ENCODE measurements at places on chromosomes 11 and 22.

GRCh38 chr11:68014157-68014946, 4.2 kb downstream of the ALDH3B1 start:
- ATAC-seq: no peak

DNA sequence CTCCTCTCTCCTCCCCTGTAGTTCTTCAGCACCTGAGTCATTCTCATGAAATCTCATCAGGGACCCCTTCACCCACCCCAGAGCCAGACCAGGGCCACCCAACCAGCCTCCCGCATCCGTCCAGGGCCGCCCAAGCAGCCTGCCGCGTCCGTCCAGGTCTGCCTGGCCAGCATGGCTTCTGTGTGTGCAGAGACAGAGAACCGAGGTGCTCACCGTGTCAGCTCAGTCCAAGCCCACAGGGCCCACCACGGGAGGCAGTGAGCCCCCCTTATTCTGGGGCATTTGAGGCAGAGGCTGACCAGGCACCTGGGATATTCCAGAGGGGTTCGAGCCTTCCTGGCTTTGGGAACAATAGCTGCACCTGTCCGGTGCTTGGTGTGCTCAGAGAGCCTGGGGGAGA, 1117.3 kb downstream of the BRD1 start:
- ATAC-seq: no peak

DNA sequence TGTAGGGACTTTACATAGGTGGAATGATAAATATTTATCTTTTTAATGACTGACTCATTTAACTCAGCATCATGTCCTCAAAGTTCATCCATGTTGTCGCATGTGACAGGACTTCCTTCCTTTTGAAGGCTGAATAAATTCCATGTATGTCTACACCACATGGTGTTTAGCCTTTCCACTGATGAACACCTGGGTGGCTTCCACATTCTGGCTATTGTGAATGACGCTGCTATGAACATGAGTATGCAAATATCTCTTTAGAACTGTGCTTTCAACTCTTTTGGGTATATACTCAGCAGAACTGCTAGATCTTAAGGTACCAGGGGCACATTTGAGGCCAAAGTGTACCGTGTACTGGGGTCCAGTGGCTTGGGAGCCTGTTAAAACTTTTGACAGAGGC, 24.1 kb downstream of the LARGE1 start:
- peak; percentile 70 for ATAC-seq

GRCh38 chr22:36881504-36882245, 20.9 kb downstream of the NCF4 start:
- no peak for ATAC-seq

DNA sequence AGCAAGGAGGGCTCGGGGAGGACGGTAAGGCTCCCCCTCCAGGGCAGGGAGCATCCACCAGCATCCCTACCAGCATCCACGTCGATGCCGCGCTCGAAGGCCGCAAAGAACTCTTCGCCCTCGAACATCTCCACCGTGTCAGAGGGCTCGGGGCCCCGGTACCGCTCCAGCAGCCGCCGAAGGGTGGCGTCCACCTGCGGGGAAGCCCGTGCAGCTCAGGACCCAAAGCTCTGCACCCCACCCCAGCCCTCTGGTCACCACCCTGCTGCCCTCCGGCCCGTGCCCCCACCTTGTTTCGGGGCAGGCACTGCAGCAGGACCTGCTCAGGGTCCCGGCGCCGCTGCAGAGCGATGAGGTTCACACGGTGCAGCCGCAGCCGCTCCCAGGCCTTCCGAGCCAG, 2.4 kb upstream of the SLC25A22 start:
- no peak for ATAC-seq

DNA sequence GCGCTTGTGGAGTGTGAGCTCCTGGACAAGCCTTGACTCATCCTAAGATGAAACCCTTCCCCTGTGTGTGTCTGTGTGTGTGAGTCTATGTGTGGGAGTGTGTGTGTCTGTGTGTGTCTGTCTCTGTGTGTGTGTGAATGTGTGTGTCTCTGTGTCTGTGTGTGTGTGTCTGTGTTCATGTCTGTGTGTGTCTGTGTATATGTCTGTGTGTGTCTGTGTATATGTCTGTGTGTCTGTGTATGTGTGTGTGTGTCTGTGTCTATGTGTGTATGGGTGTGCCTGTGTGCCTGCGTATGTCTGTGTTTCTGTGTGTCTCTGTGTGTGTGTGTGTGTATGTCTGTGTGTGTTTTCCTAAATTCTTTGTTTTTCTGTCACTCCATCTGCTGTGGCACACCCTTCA, 48.7 kb downstream of the RPS6KA4 start:
- no peak for ATAC-seq

DNA sequence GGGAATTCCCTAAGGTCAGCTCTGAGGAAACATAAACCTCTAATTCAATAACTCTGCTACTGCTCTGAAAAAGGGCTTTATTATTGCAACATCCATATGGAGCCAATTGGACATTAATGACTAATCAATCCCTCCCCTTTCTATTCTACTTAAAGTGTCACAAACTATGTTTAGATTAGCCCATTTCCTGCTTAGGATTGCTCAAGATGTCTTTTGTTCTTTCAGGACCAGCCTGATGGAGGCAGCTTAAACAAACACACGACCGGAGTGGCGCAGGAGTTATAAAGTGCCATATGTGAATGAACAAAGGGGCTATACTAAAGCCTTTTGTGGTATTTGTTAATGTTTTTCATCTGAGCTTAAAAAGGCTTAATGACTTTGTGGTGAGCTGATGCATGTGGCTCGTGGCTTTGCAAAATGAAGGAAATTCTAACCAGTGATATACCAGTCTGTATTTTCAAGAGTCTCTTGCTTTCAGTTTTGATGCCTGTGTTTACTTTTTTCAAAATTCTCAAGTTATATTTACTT, 354.4 kb downstream of the SOX6 start:
- no peak for ATAC-seq

GRCh38 chr11:128552783-128553661, 34.3 kb downstream of the ETS1 start:
- peak; percentile 92 for ATAC-seq

DNA sequence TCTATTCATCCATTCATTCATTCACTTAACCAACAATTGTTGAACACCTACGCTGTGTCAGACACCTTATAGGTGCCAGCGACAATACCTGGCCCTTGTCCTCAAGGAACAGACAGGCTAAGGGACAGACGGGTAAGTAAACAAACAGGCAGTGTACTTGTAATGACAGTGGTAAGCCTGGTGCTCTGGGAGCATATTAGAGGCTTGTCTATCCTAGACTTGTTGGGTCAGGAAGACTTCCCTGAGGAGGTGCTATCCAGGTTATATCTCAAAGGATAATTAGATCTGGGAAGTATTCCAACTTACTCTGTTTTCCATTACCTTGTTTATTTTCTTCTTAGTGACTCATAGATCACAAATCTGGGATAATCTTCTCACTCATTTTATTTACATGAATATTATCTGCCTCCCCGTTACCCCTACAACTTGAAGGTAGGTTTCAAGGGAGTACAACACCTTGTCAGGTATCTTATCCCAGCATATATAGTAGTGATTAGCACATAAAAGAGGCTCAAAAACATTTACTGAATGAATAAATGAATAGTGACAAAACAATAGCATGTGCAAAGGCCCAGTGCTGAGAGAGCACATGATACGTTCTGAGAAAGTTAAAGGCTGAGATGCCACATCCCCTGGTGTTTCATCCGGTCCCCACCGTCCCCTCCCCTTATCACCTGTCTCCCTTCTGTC, 75.3 kb upstream of the NCAM1 start:
- no peak for ATAC-seq

GRCh38 chr22:46092670-46093410, 57.5 kb upstream of the PPARA start:
- no peak for ATAC-seq

- ATAC-seq: no peak
These were observed 8.0 kb upstream of the CHADL start for GRCh38 chr22:41248758-41249157.

GRCh38 chr11:61529537-61530225, 21.1 kb downstream of the LRRC10B start:
- no peak for ATAC-seq

GRCh38 chr11:77819921-77820564, 479 bp downstream of the RSF1 start:
- peak; percentile 46 for ATAC-seq

- ATAC-seq: no peak
These were observed 31.3 kb downstream of the LRRC10B start for GRCh38 chr11:61539831-61540357.

- ATAC-seq: no peak
These were observed 39.0 kb downstream of the MAML2 start for GRCh38 chr11:96303980-96304379.

Data from stimulated activated memory B cell treated with anti-CD40 and anti-IgM and Interleukin-4, amounts not matched to agents 10 μg/mL and 1 μg/mL and 100 μg/mL, for 72 hours (primary cell).